ENCODE measurements at places on chromosomes 6 and 20.

DNA sequence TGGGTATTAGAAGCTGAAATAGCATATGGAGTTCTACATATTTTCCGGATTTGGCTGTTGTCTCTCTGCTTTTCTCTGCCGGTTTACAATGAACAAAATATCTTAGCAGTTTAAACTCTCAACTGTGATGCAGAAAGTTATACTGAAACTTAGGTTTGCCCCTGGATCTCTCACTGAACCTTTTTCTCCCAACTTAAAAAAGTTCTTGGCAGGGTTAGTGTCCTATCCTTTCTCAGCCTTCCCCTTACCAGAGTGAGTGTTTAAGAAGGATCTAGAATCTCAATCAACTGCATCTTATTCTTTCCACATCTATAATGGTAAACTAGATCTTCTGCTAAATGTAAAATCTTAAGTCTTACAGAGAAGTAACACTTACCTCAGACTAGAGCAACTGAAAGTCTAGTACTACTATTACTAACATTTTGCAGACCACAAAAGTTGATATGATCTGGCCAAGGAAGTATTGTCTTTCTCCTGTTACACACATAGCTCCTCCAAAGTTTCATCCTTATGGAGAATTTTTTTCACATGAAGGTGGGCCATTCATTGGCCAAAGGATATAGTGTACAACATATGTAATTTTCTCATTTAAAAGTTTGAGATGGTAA lies 392.3 kb upstream of the RUNX2 start:
- DNase-seq, result peak; percentile 17

GRCh38 chr6:142566628-142567396 lies 265.0 kb downstream of the ADGRG6 start:
- peak; percentile 66 for DNase-seq

DNA sequence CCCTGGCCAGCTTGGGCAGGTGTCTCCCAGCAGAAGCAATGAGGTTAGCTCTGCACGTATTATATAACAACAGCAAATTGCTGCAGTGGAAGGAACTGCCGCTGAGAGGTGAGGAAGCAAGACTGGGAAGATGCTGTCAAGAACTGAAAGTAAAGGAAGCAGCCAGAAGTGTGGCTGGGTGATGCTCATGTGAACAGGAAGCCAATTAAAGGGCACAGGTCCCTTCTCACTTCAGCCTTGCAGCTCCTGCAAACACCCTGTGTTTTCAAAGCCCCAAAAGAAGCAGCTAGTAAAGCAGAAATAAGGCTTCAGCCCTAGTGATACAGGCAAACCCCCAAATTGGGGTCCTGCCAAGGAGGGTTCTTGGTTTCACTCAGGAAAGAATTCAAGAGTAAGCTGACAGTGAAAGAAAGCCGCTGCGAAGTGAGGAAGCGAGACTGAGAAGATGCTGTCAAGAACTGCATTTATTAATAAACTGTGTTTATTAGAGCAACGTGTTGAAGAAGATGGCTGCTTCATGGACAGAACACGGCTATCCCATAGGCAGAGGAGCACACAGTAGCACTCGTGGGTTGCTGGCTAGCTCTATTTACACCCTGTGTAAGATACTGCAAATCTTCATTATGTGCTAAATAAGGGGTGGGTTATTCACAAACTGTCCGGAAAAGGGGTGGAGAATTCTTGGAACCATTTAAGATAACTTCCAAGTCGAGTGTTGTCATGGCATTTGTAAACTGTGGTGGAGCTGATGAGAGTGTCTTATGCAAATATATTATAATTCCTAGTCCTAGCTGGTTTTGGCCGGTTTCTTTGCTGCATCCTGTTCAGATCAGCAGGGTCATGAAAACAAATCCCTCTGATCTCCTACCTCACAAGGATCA lies 152.2 kb downstream of the LINC00237 start:
- no peak for DNase-seq

DNA sequence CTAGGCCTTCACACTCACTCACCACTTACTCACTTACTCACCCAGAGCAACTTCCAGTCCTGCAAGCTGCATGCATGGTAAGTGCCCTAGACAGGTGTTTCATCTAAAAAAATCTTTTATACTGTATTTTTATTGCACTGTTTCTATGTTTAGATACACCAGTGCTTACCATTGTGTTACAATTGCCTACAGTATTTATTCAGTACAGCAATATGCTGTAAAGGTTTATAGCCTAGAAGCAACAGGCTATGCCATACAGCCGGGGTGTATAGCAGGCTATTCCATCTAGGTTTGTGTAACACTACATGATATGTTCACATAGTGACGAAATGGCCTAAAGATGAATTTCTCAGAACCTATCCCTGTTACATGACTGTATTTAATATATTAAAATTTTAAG lies 37.1 kb upstream of the KCNK5 start:
- DNase-seq, result no peak

- no peak for DNase-seq
Measured at GRCh38 chr6:16700202-16700915, 60.9 kb downstream of the ATXN1 start.

GRCh38 chr6:3317741-3318211 lies 59.0 kb downstream of the PSMG4 start:
- DNase-seq, result no peak

Data from activated CD4-positive, alpha-beta T cell treated with anti-CD3 and anti-CD28 coated beads, Interleukin-2, Interleukin-4, amounts not matched to agents 100 ng/mL and 50 ng/mL, durations not matched to agents 16 hours and 8 hours (primary cell).